Hepatocyte (in vitro differentiated cells): ENCODE measurements at places on chromosomes 3 and 15. TPM values are rescaled to one million over a fixed set of nuclear protein-coding genes. Genes with fewer than 3 reads are reported as not detected.
A peak's percentile ranks its signal among the peaks of the same experiment; 100 is the strongest.

DNA sequence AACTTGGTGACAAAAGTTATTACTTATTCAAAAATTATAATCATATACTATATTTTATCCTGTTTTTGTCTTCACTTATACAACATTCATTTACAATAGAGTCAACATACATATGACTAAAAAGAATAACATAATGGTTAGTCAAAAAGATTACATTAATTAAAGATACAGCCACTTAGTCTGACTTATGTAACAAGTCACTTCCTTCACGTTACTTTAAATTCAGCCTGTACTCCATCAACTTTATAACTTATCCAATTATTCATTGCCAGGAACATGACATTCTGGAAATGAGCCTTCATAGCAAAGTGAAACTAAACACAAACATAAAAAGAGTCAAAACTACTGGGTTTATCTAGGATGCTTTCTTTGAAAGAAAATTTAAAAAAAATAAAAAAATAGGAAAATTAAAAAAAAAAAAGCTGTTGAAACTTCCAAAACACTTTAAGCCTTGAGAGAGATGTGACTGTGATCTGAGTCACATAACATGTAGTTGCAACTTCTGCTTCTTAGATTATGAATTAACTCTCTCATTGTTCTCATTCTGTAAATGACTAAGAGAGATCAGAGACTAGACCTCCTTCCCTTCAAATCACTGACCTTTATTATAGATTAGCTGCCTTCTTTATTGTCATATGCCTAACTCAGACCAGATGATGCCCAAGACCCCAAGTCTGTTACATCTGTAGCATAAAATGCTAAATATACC lies 107.8 kb downstream of the MYRIP start:
- DNase-seq = no peak
- H3K27ac ChIP-seq = no peak overlapping the region
- no peaks in the 10 kb centered on the region for H3K27me3 ChIP-seq

The CGNL1 gene
- 13.1 and 13.7 TPM in 2 replicates for total RNA-seq

The CRYGS gene
- 0.92 and 1.9 TPM in 2 replicates for total RNA-seq

The ATP13A5 gene
- 0.12 TPM in 1 of 2 replicates, not detected in the other for total RNA-seq

The TGM4 gene
- 0.43 TPM in 1 of 2 replicates, not detected in the other for total RNA-seq

DNA sequence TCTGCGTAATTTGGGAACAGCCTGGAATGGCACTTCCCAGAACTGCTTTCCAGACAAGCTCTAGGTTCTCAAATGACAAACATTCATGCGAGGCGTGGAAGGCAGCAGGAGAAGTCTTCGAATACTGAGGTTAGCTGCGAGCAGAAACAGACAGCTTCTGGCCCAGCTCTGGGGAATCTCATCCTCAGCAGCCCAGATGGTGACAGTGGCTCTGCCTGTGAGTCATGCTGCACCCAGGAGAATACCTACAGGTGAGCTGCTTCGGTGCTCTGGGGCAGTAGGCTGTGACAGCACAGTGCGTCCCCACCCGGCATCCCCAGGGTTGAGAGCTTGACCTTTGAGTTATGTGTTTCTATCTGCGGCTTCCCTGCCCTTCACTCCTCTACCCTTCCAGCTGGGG lies 258.6 kb downstream of the KLF13 start:
- H3K27me3 ChIP-seq = no peaks in the 10 kb centered on the region
- no peak overlapping the region for H3K27ac ChIP-seq
- no peak overlapping the region for H3K4me3 ChIP-seq
- no peaks in the 10 kb centered on the region for H3K4me1 ChIP-seq
- no peaks in the 10 kb centered on the region for H3K36me3 ChIP-seq

The HCN4 gene
- total RNA-seq = 0.16 and 0.27 TPM in 2 replicates

DNA sequence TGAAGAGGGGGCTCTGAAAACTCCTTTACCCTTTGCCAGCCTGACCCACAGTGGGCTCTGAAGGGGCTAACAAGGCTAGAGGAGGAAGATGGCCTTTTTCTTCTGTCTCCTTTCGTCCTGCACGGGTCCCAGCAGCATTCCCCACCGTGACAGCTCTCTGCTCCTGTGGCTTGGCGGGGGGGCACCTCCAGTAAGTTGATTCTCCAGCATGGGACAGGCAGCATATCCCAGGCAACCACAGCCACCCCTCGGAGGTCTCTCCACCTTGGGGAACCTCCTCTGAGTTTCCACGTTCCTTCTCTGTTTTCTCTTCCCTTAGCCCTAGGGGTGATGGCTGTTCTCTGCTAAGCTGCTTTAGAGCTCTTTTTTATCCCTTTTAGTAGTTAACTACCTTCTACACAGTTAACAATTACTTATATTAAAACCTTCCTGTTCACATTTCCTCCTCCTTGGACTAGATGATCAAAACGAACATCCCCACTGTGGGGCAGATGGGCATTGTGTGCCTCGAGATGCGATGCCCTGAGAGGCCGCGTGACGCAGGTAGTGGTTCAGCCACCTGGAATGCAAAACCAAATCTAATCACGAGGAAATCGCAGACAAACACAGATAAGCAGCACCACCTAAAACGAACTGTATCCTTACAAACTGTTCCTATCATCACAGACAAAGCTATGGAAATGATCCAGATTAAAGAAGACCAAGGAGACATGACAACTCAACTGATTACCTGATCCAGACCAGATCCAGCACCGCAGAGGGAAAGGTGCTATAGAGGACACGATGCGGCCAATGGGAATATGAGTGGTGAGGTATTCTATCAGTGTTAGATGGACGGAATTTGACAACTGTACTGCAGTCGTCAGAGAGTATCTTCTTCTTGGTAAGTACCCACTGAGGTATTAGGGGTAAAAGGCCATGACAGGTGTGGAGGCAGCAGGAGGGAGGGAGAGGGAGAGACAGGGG lies 27.7 kb downstream of the TSPAN3 start:
- DNase-seq = no peak
- H3K4me3 ChIP-seq = no peak overlapping the region

DNA sequence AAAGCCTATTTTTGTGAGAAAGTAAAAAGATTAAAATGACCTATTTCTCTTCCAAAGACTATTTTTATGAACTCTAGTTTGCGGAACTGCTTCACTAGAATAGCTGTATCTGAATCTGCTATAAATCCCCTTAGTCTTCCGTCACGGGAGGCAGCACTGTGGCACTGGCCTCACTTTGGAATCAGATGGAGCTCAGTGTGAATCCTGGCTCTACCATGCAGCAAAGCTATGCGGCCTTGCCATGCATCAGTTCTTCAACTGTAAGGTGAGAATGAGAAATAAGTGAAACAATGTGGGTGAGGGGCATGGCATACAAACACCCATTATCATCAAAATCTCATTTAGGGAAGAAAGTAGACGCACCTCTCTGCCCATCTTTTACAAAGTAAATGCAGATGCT lies 27.5 kb upstream of the CSPG5 start:
- no peaks in the 10 kb centered on the region for H3K4me1 ChIP-seq
- no peaks in the 10 kb centered on the region for H3K36me3 ChIP-seq
- no peak for DNase-seq
- H3K27me3 ChIP-seq = no peaks in the 10 kb centered on the region

DNA sequence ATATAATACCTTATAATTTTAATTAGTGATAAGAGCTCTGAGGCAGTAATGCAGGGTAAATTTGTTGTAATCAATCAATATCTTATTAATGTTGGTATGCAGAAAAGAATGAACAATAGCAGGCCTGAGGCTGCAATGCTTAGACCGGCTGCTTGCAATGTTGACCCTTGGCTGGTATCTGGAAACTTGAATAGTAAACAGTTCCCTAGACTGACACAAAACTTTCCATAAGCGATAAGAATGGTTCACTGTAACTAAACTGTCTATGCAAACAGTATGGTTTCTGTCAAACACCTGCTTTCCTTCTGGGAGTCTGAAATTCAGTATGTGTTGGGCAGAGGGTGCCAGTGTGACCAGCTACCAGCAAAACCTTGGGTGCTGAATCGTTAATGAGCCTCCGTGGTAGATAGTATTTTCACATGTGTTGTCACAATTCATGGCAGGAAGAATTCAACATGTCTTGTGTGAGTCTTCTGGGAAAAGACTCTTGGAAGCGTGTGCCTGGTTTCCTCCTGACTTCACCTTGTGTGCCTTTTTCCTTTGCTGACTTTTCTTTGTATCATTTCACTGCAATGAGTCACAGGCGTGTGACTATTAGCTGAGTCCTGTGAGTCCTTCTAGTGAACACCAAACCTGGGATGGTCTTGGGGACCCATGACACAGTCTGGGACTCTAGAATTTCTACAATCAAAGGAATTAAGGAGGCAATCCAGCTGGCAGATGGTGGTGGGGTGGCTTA lies 30.7 kb upstream of the CLRN1 start:
- peaks cover 7% of the 10 kb centered on the region for H3K4me1 ChIP-seq
- H3K4me3 ChIP-seq = no peak overlapping the region
- no peaks in the 10 kb centered on the region for H3K27me3 ChIP-seq
- peak; percentile 45 for DNase-seq

DNA sequence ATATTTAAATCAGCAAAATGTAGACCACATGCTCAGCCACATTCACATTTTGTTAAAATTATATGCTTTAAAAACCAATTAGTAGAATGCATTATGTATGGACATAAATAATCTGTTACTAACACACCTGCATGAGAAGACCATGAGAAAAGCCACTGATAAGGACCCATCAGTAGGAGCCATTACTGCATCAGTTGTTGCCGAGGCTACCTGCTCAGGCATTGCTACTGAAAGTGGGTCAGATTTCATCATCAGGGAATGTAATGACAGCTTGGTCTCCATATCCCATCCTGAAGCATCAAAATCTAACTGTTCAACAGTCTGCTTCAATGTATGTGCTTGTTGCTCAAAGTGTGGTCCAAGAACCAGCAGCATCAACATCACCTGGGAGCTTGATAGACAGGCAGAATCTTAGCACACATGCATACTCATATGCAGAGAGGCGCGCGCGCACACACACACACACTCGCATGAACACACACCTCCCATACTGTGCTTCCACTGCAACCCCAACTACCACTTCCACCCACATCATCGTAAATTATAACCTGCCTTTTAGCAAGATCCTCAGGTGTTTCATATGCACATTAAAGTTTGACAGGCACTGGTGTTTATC lies 72.4 kb upstream of the FOXB1 start:
- H3K36me3 ChIP-seq = no peaks in the 10 kb centered on the region
- H3K27ac ChIP-seq = no peak overlapping the region
- no peak for DNase-seq

GRCh38 chr15:61697796-61698195 lies 362.5 kb downstream of the VPS13C start:
- no peaks in the 10 kb centered on the region for H3K36me3 ChIP-seq
- DNase-seq = no peak
- H3K4me1 ChIP-seq = peaks cover 3% of the 10 kb centered on the region

GRCh38 chr3:123089611-123090331 lies 22.9 kb downstream of the PDIA5 start:
- H3K4me1 ChIP-seq = peaks cover 16% of the 10 kb centered on the region
- no peaks in the 10 kb centered on the region for H3K27me3 ChIP-seq
- no peak for DNase-seq
- no peaks in the 10 kb centered on the region for H3K36me3 ChIP-seq
- H3K4me3 ChIP-seq = no peak overlapping the region
- H3K27ac ChIP-seq = no peak overlapping the region

GRCh38 chr15:83046558-83047127 lies 20.4 kb downstream of the BTBD1 start:
- H3K4me3 ChIP-seq = no peak overlapping the region
- H3K4me1 ChIP-seq = no peaks in the 10 kb centered on the region
- H3K36me3 ChIP-seq = no peaks in the 10 kb centered on the region
- H3K27me3 ChIP-seq = no peaks in the 10 kb centered on the region
- no peak overlapping the region for H3K27ac ChIP-seq

DNA sequence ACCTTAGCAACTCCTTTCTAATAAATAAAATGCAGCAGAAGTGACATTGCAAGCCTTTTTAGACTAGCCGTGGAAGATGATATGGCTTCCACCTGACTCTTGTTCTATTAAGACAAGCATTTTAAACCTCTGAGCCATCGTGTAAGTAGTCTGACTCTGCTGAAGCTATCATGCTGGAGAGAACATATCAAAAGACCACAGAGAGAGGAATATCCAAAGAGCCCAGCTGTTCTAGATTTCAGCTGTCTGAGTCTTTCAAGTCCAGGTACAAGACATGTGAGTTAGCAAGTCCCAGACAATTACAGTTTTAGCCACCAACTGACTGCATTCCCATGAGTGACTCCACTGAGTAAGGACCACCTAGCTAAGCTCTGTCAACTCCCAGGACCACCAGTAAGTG lies 517.0 kb upstream of the NAALADL2 start:
- no peak for DNase-seq
- H3K4me1 ChIP-seq = no peaks in the 10 kb centered on the region
- no peak overlapping the region for H3K27ac ChIP-seq
- no peaks in the 10 kb centered on the region for H3K36me3 ChIP-seq
- H3K27me3 ChIP-seq = no peaks in the 10 kb centered on the region

The IQCF5 gene
- total RNA-seq = not detected in 2 replicates

GRCh38 chr3:120161902-120162301 lies 67.7 kb upstream of the GSK3B start:
- no peaks in the 10 kb centered on the region for H3K36me3 ChIP-seq
- H3K4me1 ChIP-seq = peaks cover 21% of the 10 kb centered on the region
- DNase-seq = no peak
- H3K27ac ChIP-seq = no peak overlapping the region

GRCh38 chr15:81642451-81642990 lies 268.5 kb upstream of the TMC3 start:
- H3K27ac ChIP-seq = peak overlapping the region; percentile 77
- DNase-seq = peak; percentile 56
- H3K4me3 ChIP-seq = no peak overlapping the region
- peaks cover 10% of the 10 kb centered on the region for H3K4me1 ChIP-seq

GRCh38 chr3:113153499-113154107 lies 57.8 kb upstream of the BOC start:
- H3K36me3 ChIP-seq = no peaks in the 10 kb centered on the region
- no peaks in the 10 kb centered on the region for H3K27me3 ChIP-seq
- H3K4me3 ChIP-seq = no peak overlapping the region
- no peak overlapping the region for H3K27ac ChIP-seq
- H3K4me1 ChIP-seq = peaks cover 30% of the 10 kb centered on the region

DNA sequence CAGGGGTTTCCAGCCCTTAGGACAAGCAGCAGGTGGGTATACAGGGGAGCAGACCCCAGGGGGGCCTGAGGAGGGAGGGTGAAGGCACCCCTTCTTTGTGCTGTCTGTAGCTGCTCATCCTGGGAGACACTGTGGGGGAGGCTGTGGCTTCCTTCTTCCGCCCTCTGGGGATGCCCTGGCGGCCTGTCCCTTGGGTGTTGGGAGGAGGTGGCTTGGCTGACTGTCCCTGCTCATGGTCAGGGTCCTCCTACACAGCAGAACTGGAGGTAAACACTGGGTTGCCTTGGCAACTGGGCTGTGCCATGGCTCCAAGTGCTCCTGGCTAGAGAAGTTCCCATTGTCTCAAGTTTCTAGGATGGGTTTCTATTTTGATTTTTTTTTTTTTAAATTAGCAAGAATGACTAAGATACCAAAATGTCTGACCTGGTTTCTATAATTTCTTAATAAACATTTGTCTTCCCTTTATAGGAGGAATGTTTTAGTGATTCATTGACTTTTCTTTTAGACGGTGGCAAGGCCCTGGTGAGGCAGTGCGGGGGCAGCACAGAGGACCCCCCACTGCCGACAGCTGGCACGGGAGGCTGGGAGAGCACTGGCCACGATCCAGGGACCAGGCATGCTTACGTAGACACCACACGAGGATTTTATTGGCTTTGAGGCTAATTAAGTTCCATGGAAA lies 12.4 kb downstream of the KLF13 start:
- no peaks in the 10 kb centered on the region for H3K36me3 ChIP-seq
- H3K4me1 ChIP-seq = peaks cover under 1% of the 10 kb centered on the region
- no peak overlapping the region for H3K27ac ChIP-seq
- H3K4me3 ChIP-seq = no peak overlapping the region
- peak; percentile 58 for DNase-seq
- no peaks in the 10 kb centered on the region for H3K27me3 ChIP-seq
